Liver (tissue), 10 donors: ENCODE measurements at places on chromosomes 2 and 18.

DNA sequence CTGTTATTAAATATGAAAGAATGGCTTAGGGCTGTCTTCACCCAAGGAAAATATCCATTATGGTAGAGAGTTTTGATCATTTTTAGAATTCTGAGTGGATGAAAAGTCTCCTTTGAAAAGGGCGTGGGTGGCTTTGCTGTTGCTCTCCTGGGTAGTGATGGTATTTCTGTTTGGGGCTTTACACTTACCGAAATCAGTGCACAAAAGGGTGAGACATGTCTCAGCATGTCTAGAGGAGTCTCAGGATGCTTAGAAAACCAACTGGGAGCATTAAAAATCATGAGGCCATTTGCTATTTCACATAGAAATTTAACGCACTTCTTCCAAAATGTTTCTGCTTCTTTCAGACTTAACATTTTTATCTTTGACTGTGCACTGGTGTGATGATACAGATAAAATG, 49.6 kb downstream of the ZCCHC2 start:
- DNase-seq: no peak

DNA sequence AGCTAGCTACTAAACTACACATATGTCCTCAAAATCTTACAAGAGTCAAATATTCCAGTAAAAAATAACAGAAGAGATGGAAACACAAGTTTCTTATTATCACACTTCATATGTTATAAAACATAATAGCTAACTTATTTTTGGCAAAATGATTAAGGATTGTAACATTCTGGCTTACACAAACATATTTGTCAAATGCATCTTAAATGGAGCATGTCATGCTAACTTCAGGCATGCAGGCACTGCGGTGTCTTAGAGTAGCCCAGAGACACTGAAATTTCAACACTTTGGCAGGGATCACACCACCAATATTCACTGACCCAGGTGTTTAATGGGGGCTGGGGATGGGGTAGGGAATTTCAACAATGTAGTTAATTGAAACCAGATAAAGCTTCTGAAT, 51.6 kb downstream of the LDAH start:
- DNase-seq: no peak

DNA sequence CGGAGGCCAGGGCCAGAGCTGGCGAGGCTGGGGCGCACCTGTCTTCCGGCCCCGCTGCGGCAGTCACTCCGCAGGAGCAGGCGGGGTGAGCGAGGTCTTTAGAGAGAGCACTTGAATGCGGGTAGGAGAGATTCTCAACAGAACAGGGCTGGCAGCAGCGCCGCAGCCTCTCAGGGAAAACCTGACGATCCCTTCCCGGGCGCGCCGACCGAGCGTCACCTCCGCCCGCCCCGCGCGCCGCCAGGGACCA, 526 bp downstream of the PRKRA start:
- no peak for DNase-seq

GRCh38 chr2:149064856-149065630, 26.5 kb downstream of the LYPD6B start:
- no peak for DNase-seq

GRCh38 chr2:197035002-197035401, 108.5 kb upstream of the PGAP1 start:
- no peak for DNase-seq

GRCh38 chr2:88187038-88187676, 17.0 kb downstream of the THNSL2 start:
- DNase-seq: peak; percentile 69

- no peak for DNase-seq
Observed at GRCh38 chr2:232295971-232296370, 82.6 kb upstream of the ALPP start.

DNA sequence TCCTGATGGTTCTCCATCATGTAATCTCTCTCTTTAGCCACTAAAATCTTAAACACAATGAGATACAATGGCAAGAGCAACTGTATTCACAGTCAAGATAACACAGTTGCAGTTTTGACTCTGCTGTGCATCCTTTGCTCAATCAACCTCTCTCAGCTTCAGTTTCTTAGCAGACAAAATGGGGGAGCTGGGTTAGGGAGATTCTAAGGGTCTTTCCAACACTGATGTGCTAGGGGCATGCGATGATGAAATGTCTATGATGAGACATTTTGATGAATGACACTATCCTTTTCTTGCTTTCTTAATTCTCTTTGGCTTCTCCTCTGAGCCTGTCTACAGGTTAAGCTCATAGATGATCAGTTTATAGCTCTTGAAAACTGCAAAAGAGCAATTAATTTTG, 1.1 kb downstream of the SERPINB10 start:
- no peak for DNase-seq

DNA sequence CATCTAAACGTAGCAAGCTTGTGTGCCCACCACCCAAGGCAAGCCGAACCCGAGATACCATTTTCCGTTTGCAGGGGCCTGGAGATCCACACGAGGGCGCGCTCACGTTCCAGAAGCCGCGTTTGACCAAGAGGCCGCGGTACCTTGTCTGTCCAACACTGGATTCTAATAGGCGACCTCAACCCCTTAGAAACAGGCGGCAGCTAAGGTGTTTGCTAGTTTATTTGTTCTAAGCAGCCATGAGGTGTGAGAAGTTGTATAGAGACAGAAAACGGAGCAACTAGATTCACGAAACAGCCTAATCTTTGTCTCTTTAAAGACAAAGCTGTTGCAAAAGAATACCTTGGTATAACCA, 4.2 kb downstream of the HOXD11 start:
- no peak for DNase-seq

- no peak for DNase-seq
Observed at GRCh38 chr18:50622865-50623393, 63.0 kb downstream of the MAPK4 start.

DNA sequence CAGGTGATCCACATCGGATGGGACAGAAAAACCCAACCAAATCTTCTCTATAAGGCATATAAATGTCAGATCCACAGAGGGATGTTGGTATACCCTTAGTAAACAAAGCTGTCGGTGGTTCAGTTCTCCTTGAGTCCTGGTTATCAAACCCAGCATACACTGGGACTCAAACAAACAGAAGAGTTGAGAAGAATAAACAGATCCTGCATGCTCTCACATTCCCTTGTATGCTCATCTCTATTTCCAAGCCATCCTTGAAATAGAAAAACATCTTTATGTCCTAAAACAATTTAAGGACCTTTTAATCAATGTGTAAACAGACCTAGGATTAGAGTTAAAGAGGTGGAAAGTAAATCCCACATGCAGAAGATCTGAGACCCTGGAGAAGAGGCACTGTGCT, 19.8 kb upstream of the HK2 start:
- no peak for DNase-seq

DNA sequence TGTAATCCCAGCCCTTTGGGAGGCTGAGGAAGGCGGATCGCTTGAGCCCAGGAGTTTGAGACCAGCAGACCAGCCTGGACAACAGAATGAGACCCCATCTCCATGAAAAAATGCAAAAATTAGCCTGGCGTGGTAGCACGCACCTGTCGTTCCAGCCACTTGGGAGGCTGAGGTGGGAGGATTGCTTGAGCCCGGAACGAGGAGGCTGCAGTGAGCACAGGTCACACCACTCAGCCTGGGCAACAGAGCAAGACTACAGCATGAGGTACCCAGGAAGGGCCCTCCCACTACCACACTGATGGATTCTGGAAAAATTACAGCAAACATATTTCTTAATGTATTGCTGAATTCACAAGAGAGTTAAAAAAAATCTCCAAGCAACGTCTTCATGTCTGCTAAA, 56.3 kb upstream of the HPCAL1 start:
- DNase-seq: no peak

DNA sequence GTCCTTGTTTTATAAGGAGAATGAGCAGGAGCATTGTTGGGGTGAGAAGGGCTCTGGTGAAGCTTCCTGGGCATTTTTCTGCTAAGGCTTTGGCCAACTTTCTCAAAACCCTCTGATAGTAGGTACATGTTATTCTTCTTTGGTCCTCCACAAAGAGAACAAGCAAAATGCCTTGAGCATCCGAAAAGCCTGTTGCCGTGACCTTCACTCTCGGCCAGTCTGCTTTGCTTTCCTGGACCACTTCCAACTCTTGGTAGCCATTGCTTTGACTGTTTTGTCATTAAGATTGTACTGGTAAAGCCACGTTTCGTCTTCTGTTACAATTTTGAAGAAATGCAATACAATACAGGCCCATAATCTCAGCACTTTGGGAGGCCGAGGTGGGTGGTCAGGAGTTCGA, 27.4 kb upstream of the ALLC start:
- DNase-seq: peak; percentile 17

GRCh38 chr2:241445426-241445825, 63.0 kb downstream of the STK25 start:
- no peak for DNase-seq

GRCh38 chr2:68766376-68766845, 31.8 kb downstream of the ARHGAP25 start:
- DNase-seq: no peak

DNA sequence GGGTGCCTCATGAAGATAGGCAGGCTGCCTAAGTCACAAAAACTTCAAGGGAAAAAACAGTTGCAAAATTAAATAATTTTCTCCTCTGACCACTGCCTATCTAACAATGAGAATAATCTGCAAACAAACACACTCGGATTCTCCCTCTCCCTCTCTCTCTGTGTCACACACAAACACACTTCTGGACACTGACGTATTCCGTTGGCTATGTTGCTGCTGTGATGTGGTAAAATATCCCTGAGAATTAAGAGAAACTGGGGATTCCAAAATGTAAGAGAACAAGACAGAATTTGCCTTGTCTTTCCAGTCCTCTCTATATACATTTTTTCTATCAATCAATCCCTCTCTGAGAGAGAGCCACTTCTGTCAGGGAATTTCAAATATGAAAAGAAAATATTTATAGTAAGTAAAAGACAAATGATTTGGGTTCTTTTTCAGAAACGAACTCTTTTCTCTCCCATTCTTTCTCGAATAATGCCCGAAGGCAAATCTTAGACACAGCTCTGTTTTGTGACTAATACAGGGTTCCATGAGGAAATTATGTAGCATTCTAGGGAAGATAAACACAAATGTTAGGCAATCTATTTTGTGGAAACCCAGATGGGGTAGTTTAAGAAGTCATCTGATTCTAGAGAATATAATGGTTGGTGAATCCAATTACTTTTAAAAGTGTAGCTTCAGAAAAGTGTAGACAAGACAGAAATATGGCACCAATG, 310.3 kb upstream of the CYP26B1 start:
- DNase-seq: no peak

GRCh38 chr2:239583879-239584859, 183.3 kb upstream of the HDAC4 start:
- DNase-seq: no peak

DNA sequence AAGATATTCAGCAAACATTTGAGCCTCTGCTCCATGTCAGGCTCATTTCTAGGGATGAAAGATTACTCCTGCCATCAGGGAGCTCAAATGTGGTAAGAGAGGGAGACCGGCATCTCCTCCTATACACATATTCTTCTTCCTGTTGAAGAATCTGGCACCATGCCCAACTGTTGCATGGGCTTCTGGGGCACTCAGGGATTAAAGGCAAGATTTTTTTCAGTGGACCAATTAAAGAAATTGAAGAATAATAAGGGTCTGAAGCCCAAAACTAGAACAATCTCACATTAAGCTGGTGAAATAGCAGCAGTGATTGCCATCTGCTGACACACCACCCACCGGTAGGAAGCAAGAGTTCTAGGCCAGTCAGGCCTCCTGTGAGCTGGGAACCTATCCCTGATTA, 145.4 kb upstream of the LYPD6 start:
- DNase-seq: no peak

GRCh38 chr2:205463466-205464025, 218.8 kb upstream of the NRP2 start:
- no peak for DNase-seq

DNA sequence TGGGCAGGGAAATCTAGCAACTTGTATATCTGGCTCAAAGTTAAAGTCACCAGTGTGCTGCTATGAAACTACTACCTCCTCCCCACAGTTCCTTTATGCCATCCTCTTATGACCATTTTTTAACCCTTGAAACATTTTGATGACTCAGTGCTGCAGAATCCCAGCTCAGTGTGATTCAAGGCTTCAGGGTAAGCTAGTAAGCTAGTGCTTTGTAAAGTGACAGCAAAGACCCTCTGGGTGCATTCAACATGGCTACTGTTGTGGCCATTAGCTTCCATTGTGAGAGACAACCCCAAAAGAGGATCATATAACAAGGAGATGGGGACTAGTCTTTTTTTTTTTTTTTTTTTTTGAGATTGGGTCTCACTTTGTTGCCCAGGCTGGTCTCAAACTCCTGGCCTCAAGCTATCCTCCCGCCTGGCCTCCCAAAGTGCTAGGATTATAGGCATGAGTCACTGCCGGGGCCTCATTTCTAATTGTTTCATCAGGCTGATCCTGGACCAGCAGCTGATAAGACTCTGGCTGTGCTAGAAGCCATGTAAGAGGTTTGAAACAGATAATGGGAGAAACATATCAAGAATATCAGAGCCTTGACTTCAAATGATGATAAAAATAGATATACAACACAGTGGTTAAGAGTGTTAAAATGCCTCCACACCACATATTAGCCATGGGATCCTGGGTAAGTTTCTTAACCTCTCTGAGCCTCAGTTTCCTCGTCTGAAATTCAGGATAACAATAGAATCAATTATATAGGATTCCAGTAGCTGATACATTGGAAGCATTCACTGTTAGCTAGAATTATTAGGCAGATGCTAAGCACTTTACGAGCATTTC, 65.7 kb upstream of the RTN4 start:
- DNase-seq: no peak

DNA sequence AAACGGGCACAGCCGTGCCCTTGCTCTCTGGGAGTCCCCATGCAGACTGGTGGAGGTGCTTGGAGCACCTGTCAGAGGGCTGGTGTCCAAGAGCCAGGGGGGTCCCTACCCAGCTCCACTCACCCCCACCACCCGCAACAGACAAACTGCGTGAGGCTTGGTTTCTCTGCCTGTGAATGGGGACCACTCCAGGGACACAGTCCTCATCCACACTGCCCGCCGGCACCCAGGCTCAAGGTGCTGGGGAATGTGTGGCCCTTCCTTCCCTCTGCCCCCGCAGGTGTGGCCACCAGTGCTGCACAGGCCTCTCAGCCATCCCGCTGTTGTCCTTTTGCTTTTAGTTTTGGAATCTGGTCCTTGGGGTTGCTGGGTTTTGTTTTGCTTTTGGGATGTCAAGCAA, 136.5 kb upstream of the ZNF236 start:
- DNase-seq: no peak

DNA sequence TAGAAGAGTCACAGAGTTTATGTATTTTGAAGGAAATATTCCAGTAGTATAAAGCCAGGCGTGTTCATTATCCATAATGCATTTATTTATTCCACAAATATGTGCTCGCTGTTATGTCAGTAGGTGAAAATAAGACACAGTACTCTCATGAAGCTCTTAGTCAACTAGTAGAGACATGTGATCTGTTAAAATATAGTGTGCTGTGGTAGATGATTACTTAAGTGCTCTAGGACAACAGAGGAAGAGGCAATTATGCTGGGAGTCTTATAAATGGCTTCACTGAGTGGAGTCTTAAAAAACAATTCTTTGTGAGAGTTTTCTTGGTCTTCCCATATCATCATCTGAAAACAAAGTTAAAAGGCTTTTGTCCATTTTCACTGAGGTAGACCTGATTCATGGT, 457.3 kb downstream of the XIRP2 start:
- no peak for DNase-seq
